ENCODE measurements at places on chromosomes 6 and 20.

DNA sequence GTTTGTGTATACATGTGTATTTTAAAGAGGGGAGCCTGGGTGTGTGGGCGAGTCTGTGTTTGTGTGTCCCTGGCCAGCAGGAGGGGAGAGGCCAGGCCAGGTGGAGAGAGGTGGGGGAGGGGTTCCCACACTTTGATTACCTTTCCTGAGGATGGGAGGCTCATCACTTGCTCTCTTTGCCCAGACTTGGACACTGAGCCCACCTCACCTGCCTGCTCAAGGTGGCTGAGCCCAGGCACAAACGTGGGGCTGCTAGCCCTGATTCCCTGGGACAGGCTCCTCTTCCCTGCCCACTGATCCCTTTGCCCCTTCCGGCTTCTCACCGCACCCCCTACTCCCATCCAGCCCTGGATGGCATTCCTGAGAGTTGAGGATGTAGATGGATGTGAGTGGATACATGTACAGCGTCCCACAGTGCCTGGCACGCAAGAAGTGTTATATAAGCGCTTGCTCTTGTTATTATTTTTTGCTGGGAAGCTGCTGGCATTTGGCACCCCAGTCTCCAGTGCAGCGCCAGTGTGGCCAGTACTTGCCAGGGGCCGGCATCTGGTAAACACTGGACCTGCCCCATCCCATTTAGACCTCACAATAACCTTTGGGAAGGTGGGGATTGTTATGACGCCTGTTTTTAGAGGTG is 2.7 kb downstream of the CEBPB start:
- no peak for DNase-seq

GRCh38 chr20:13995086-13995665 is at the start of gene MACROD2:
Gene MACROD2 (plus strand): TSS chr20:13995516.
- peak; percentile 95 for DNase-seq

GRCh38 chr6:55601120-55601519 is 22.1 kb upstream of the HMGCLL1 start:
- DNase-seq: no peak

DNA sequence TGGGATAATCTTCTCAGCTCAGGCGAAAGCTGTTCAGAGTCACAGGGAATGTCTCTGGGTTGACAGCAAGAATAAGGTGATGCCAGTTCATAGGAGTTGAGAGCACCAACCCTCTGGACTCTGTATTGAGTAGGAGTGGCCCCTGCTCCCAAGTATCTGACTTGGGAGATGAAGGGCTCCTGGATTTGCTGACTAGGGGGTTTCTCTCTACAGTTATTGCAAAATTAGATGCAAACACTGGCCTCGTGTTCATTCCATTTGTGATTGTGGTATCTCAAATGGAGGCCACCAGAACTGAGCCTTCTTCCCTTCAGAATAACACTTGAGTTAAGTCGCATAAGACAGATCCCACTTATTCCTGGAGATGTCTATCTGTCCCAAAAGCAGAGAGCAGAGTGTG is 135.7 kb downstream of the PDE7B start:
- no peak for DNase-seq

- no peak for DNase-seq
Observed at GRCh38 chr6:48833916-48834315, 629.1 kb downstream of the MMUT start.

DNA sequence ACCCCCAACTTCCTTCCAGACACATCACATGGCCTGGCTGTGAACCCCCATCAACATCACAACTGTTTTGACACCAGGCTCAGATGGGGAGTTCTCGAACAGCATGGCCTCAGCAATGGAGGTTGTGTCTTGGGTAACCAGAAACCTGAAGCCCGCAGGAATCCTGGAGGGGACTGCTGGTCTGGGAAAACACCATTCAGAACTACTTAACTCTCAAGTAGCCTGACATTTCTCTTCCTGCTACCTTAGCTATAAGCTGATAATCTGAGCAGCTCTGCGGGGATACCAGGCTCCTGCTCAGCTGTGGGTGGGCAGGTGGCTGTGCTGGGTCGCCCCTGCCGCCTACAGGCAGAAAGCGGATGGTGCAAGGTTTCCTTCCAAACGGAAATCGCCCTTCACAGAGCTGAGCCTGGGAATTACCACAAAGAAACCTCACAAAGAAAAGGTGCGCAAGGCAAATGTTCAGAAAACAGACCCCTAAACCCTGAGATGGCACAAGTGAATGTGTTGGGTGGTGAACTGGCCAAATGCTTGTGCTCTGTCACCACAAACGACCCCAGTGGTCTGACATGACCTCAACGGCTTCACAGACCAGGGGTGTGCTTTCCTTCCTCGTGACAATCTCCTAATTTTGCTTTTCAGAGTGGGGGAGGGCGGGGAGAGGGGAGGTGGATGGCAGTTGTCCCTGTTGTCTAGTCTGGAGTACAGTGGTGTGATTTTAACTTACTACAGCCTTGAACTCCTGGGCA is 29.5 kb downstream of the SNX5 start:
- peak; percentile 46 for DNase-seq

DNA sequence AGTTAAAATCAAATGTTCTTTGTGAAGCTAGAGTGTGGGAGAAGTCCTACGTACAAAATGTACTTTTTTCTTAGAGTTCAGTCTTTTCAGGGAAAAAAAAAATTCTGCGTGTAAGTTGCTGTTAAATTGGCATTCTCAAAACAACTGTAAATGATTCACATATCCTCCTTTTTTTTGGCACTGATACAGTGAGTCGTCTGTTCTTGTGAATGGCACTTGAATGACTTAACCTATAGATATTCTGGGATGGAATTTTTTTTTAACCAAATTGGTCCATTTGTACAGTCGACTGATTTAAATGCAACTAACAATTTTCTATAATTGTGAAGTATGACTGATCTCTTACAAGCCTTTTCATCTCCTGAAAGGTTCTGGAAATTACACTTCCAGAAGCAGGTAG is 5.5 kb upstream of the JAG1 start:
- DNase-seq: no peak

GRCh38 chr6:135116571-135116970 is 61.9 kb upstream of the HBS1L start:
- DNase-seq: no peak

DNA sequence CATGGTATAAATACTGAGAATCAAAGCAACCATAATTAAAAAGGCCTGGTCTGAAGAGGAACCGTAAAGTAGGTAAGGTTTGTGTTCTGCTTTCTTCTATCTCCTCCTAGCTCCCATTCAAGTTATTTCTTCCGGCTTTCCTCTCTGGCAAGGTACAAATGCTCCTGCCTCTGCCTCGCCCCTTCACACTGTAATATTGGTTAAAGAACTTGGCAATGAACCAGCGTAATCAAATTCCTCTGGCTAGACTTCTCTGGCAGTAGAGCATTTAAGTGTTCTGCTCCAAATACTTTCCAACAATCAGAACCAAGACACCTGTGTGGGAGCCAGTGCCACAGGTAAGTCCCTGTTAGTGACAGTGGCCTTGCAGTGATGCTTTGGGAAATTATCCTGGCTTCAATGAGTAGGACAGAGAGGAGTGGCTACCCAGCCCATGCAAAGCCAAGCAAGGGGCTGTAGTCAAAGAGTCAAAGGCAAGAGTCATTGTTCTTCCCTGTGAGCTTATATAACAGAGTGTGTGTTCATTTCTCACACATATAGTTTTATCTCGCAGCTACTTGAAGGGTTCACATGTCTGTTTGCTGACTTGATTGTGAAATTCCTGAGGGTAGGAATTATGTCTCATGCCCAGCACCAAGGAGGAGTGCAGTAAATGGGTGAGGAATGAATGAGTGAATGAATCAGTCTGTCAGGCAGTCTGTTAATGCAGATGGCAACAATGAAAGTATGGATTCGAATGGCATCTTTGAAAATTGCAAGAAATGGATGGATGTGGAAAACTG is 329.3 kb downstream of the NRN1 start:
- no peak for DNase-seq

DNA sequence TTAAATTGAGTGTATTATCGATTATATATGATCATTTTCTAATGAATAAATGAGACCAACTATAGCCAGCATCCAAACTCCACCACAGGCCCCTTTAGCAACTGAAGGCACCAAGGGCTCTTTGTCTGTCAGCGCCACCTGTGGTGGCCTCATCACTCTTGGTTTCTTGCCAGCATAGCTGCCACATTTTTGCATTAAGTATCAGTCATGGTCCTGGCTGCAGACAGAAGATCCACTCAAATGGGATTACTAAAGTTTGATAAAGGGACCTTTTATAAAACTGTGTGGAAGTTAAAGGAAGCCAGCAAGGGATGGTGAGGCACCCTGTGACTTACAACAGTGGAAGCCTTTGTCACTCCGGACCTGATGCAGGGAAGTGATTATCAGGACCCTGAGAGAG is 162.9 kb downstream of the C6orf118 start:
- no peak for DNase-seq

- DNase-seq: peak; percentile 39
Observed at GRCh38 chr6:75893058-75893775, 144.2 kb downstream of the MYO6 start.

DNA sequence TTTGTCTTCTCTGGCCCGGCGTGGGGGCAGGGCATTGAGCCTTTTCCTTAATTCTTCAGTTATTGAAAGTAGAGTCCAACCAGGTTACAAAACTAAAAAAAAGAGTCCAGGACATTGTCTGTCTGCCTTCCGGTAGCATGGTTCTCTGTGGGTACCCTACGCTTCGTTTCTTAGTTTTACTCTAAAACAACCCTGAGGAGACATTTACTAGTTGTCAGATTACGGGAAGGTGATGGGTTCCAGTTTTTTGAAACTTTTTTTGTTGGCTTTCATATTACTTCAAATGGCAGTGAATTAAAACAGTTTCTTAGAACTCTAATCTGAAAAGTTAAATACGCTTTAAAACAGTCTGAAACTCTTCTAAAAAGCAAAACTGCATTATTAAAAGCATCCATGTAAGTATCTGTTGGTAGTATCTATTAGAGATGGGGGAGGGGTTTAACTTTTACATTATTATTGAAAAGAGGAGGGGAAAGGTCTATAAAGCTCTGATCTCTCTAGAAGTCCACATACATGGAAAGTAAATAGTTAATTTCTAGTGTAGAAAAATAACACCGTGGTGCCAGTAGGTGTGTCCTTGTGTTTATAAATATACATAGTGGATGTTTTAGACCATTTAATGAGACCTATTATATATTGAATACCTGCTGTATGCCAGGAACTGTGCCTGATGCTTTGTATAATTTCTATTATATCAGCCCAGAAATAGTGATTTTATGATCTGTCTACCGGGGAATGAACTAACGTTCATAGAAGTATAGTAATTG is 2.2 kb downstream of the BICRAL start:
- no peak for DNase-seq

GRCh38 chr6:145875496-145876211 is 61.1 kb upstream of the FBXO30 start:
- no peak for DNase-seq

- no peak for DNase-seq
Observed at GRCh38 chr6:131828080-131828479, 20.3 kb downstream of the ENPP1 start.

- no peak for DNase-seq
Observed at GRCh38 chr6:160355001-160355400, 6.8 kb downstream of the SLC22A3 start.

GRCh38 chr20:49825521-49826033 is 12.9 kb downstream of the SLC9A8 start:
- DNase-seq: peak; percentile 71

DNA sequence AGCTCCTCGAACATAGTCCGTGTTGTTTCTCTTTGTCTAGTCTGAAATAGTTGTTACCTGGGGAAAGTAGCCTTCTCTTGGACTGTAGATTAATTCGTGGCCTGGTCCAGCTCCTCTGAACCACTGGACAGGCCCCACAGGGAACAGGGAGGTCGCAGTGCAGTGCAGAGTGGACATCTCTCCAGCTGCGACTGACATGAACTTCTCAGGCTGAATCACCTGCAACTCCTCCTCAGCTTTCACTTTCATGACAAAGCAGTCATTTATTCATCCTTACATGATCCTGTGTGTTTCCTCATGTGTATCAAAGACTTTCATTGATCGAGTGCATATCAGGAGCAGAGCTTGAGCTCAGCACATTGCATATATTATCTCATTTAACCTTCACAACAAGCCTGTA is 19.1 kb upstream of the SIRPG start:
- DNase-seq: no peak

GRCh38 chr20:44943828-44944227 is 16.4 kb downstream of the TOMM34 start:
- no peak for DNase-seq

DNA sequence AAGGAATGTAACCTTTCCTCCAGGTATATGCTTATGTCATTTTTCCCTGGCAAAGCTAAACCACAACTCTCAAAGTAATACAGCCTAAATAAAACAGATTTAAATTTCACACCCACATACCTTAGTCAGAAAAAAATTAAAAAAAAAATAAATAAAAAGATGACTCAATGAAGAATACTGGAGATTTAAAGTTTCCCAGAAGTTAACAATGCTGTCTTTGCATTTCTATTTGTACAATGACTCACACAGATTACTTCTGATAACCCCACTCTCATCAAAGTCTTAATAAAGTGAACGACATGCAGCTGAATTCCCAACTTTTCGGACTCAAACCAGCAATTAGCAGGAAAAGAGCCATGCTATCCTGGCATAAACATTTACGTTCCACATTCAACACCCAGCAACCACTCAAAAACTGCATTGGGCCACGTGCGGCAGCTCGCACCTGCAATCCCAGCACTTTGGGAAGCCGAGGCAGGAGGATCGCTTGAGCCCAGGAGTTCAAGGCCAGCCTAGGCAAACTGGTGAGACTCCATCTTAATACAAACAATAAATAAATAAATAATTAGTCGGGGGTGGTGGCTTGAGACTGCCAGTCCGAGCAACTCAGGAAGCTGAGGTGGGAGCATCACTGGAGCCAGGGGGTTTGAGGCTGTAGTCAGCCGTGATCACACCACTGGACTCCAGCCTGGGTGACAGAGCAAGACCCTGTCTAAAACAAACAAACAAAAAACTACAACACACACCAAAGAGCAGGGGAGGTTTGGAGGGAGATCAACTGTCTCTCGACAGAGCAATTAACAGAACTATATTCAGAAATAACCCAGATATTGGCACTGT is 130.5 kb downstream of the WDR27 start:
- no peak for DNase-seq

DNA sequence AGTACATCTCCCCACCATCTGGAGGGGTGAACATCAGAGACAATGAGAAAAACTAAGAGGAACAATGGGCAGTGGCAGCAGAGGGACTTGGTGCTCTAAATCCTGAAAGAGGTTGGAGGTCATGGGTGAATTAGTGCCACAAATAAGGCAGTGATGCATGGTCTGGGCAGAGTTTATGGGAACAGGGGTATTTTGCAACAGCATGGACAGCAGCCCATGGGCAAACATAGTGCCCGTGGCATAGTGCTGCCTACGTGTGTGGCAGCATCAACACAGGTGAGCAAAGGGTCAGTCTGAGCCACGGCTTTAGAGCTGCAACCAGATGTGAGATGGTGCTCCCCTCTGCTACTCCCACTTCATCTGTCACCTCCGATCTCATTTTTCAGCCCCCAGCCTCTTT is 459.1 kb upstream of the CITED2 start:
- no peak for DNase-seq

GRCh38 chr6:67884442-67884841 is 750.6 kb upstream of the ADGRB3 start:
- DNase-seq: no peak

GRCh38 chr6:12356983-12357972 is 67.1 kb downstream of the EDN1 start:
- no peak for DNase-seq

GRCh38 chr20:57676589-57677583 is 32.9 kb downstream of the PMEPA1 start:
- DNase-seq: peak; percentile 46
